ENCODE measurements at places on chromosomes 5 and 9.

DNA sequence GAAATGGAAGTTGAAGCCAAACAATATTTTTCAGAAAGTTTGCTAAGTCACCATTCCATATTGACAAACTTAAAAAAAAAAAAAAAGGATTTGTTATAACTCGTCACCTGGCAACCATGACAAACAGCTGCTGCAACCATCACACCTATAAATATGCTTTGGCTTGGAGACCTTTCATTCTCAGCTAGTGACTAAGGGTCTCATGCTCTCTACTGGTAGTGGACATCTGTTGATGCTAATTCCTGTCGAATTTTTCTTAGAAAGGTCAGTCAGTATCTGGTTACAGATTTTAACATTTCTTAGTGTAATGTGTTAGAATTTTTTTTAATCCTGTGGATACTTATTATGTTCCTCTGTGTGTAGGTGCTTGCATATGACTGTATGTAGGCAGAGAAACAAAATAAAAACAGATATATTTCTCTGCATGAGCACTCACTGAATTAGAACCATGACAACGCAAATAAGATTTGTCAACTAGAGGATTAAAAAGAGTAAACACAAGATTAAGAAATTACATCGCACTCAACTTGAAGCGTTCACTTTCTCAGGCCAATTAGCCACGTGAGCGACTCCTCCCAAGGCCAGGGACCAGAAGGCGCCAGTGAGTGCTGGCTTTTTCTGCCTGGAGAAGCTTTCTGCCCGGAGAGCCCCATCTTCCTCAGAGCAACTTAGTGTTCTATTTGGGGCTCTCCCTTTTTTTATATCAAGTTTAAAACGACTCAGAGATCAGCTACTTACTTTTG, 27.0 kb upstream of the ZNF622 start:
- DNase-seq: no peak

DNA sequence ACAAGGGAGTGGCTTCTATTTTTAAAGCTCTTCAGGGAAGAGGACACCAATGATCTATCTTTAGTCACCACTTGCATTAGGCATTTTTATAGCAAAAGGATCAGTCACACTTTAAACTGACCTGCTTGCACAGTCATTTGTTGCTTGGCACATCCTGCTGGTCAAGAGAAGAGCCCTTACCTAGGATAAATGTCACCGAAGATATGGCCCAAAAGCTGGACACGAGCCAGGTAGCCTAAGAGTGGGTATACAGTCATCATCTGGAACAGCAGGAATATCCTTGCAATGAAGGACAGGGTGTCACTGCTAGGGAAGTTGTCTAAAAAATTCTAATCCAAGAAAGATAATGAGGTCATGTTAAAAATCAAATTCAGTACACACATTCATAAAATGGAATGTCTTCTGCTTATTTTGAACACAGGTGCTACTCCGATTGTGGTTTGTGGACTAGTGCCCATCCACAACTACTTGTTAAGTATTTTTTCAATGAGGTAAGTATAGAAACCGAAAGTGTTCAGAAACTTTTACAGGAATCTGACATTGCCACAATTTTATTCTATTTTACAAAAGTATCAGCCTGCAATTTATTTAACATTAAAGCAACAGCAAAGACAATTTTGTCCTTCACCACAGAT, 78.4 kb downstream of the SLC38A9 start:
- DNase-seq: no peak

DNA sequence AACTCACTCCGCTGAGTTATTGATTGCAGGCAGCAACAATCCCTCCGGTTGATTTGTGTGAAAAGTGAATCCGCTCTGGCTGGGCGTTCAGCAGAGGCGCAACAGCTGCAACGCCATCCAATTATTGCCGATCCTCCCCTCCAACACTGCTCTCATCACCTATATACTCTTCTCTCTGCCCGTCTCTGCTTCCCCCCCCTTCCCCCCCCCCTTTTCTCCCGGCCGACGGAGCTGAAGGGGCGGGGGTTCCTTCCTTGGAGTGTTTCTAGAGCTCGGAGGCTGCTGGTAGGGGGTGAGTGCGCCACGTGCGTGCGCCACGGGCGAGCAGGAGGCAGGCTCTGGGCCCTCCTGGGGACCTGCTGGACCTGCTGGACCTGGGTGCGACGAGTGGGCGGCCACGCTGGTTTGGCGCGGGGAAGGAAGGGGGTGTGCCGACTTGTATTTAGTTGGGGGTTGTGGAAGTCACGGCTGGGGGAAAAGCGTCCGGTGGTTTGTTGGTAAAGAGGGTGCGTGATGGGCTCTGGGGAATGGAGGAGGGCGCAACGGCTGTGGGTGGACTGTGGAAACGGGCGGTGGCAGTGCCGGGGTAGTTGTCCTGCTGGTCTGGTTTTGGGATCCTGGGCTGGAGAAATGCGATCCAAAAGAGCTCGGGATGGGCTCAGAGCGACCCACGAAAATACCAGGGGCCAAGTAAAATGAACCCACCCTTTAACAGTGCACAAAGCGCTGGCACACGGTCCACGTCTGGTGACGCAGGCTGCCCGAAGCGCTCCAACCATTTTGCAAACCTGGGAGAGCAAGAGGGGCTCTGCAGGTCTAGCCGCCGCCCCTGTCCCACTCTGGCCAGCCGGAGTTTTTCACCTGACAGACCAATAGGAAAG, 6.4 kb upstream of the MEF2C start:
- DNase-seq: no peak

DNA sequence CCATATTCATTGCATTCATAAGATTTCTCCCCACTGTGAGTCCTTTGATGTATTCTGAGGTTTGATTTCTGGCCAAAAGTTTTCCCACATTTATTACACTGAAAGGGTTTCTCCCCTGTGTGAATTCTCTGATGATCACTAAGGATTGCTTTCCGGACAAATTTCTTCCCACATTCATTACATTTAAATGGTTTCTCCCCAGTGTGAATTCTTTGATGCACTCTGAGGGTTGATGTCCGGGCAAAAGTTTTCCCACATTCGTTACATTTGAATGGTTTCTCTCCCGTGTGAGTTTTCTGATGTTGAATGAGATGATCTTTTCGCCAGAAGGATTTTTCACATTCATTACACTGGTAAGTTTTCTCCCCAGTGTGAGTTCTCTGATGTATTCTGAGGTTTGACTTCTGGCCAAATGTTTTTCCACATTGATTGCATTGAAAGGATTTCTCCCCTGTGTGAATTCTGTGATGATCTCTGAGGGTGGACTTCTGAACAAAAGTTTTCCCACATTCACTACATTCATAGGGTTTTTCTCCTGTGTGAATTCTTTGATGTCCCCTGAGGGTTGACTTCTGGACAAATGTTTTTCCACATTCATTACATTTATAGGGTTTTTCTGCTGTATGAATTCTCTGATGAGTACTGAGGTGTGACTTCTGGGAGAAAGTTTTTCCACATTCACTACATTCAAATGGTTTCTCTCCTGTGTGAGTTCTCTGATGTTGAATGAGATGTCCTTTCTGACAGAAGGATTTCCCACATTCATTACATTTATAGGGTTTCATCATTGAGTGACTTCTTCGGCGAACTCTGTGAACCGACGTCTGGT, 18.8 kb downstream of the ZNF510 start:
- no peak for DNase-seq

DNA sequence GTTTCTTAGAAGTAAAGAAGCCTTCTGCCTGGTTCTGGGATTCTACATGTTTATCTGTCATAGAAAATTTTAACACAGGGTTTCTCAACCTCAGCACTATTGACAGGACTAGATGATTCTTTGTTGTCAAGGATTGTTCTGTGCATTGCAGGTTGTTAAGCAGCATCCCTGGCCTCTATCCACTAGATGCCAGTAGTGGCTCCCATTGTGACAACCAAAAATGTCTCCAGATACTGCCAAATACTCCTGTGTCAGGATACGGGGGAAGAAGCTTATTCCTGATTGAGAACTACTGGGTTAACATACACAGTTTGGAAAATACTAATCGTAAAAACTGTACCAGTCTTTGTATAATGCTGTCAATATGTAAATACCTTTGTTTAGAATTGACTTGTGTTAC, 167.1 kb downstream of the NIPBL start:
- DNase-seq: no peak

DNA sequence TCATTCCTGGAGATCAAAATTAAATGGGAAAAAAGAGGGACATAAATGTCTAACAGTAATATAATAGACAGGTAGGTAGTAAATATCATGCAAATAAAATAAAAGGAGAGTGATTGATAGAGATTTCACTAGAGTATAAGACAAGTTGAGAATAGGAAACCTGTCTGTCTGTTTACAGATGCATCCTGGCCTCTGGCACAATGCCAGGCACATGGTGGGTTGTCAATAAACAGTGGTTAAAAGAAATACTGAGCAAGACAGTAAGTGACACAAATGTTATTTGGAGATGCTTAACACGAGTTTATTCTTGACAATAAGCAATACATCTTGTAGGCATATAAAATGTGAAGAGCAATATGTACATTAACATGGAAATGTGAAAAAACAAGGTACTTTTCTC, 33.3 kb downstream of the RICTOR start:
- DNase-seq: no peak

- DNase-seq: no peak
These were observed 34.1 kb downstream of the ZMAT2 start for GRCh38 chr5:140734354-140734753.

DNA sequence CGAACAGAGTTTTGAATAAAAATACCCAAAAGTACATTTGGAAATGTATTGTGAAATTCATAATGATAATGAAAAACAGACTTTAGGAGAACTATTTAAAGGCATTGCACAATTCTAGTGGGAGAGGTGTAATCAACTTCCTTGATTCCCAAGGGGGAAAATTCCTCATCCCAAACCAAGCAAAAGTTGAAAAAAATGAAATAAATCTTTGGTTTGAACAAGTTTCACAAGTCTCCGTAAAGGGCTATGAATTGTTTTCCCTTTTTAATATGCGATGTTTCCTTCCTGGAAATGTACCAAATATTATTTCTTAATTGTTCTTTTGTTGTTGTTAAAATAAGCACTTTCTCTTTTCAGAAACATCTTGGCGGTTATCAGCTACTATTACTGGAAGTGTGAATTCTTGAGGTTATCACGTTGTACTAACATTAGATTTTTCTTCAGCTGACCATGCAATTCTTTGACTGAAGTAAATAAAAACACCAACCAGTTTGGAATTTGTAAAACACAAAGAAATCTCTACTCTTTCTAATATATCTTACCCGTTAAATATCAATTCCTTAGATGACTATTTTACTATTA, 59.3 kb downstream of the SVEP1 start:
- no peak for DNase-seq

- DNase-seq: no peak
These were observed 57.0 kb downstream of the CFAP90 start for GRCh38 chr5:7793895-7794294.

DNA sequence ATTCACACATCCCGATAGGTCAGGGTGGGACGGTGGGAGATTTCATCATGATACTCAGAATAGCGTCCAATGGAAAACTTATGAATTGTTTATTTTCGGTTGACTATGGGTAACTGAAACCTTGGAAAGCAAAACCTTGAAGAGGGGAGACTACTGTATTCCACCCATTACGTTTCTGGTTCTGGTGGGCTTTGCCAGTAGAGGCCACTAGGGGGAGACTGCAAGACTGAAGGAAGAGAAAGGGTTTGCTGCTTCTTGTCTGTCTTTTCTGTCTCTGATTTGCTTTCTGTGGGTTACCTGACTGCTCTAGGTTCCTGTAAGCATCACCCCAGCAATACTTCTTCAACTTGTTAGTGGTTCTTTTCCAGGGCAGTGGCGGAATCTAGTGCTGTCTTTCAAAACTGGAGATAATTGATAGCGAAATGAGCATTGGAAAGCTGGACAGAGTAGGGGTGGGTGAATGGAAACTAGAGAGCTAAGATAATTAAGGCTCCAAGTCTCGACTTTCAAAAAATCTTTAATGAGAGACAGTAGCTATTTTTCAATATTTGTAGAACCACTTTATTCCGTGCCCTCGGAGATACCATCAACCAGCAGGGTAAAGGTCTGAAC, 27.0 kb downstream of the GRIN3A start:
- DNase-seq: no peak

- no peak for DNase-seq
These were observed 10.8 kb upstream of the C1QTNF3 start for GRCh38 chr5:34053571-34054399.

- no peak for DNase-seq
These were observed 118.6 kb upstream of the IL12B start for GRCh38 chr5:159448841-159449407.

GRCh38 chr9:78470216-78470615, 173.3 kb downstream of the PSAT1 start:
- DNase-seq: no peak

DNA sequence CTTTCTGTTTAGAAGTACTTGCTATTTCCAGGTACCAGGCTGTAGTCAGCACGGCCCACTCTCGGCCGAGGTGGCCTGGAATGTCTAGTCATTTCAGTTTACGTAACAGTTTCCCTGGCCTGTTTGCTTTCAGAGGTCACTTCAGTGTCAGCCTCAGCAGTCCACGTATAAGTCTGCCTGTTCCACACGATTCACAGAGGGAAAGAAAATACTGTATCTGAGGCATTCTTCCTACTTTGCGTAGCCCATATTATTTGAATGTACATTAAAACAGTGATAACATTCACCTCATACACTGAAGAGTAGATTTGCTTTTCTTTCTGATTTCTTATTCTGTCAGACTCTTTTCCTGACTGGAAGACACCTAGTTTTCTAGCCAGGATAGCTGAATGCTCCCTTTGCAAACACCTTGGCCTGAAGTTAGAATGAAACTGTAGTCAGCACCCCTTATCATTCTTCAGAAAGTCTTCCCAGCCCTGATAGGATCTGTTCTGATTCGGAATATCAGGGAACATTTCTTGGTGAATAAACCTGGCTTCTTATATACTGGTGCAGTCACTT, 140.9 kb downstream of the AOPEP start:
- no peak for DNase-seq

DNA sequence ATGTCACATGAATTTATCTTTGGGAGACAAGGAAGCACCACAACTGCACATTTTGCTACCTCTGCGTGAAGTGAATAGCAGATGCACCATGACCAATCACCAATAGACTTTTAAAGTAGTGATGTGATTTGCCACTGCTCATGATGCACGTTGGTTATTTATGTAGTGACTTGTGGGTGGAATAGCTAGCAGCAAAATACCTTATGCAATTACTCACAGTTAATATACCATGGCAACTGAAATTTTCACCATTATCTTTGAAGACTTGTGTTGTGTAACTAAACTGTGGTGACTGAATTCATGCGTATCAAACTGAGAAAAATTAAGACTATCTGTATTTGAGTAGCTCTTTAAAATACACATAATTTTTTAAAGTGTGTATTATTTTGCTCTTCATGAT, 46.2 kb upstream of the TUSC1 start:
- DNase-seq: no peak

GRCh38 chr5:72109625-72110024, 2.4 kb downstream of the MAP1B start:
- DNase-seq: no peak

DNA sequence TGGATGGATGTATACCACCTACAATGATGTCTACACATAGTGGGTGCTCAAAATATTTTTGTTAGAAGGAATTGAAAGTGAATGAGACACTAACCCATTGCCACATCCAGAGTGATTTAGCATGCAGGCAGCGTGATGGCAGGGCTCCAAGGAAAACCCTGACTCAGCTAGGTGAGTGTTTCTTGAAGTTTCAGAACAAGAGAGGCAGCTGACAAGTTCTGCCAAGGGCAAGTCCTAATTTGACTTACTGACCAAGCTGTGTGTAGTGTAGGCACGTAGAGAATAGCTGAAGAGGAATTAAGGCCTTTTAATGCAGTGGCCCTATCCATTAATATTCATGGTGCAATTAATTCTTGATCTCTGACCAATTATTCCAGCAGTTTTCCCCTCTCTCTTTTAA, 107.8 kb upstream of the ATP10B start:
- no peak for DNase-seq
